Kidney (tissue), 22 donors: ENCODE measurements at places on chromosomes 5 and 9.
A peak's percentile ranks its signal among the peaks of the same experiment; 100 is the strongest.

DNA sequence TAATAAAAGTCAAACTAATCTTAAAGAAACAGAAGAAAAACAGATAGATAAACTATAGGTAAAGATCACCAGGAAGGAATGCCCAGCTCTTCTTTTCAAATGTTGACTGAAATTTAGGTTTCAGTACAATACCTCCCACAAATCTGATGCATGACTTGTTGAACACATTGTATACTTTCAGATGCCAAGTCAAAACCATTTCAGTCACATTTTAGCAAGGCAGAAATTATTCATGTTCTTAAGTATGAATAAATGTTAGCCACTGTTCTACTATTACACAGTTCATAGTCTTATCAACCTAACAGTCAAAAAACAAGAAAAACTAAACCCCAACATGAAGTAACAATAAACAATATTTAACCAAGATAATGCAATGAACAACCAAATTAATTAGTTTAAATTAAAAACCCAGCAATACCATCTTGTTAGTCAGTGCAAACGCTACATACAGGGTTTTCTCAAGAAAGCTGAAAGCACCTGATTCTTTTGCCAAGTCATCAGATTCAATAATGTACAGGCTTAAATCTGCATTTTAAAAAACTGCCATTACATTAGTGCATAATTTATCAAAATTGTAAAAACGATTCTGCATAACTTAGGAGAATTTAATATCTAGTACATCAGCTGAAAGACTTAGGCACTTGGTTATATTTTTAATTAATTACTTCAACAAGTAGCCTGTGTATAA is 20.0 kb upstream of the PDCL start:
- DNase-seq: no peak

- peak; percentile 96 for DNase-seq
Observed at GRCh38 chr5:180291943-180292831, at the start of gene MAPK9. Gene MAPK9 (minus strand): TSS chr5:180292083. CDS start chr5:180280561, 11,522 bp downstream.

DNA sequence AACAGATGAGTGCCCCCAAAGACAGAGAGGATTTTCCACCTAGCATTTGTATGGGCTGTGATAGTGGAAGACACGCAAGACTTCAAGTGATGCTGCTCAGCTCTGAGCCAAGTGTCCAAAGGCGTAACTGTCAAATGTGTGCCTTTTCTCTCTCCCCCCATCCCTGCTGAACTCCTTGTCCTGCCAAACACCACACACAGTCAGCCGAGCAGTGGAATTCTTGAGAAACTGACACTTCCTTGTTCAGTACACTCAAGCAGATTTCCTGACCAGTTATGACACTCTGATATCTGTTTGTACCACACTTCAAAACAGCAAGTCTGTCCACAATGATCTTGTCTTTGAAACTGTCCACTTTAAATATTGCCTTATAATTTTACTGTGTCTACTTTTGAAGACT is 166.4 kb downstream of the PIK3R1 start:
- DNase-seq: no peak

GRCh38 chr5:38463634-38464521 is 92.6 kb downstream of the LIFR start:
- peak; percentile 86 for DNase-seq
